ENCODE measurements at places on chromosomes 1 and 21.

GRCh38 chr1:168365719-168366479 is 85.2 kb downstream of the TBX19 start:
- no peak for DNase-seq

GRCh38 chr1:216705676-216706075 is 17.6 kb downstream of the ESRRG start:
- DNase-seq = no peak

GRCh38 chr1:218787826-218788225 is 385.9 kb upstream of the LYPLAL1 start:
- no peak for DNase-seq

DNA sequence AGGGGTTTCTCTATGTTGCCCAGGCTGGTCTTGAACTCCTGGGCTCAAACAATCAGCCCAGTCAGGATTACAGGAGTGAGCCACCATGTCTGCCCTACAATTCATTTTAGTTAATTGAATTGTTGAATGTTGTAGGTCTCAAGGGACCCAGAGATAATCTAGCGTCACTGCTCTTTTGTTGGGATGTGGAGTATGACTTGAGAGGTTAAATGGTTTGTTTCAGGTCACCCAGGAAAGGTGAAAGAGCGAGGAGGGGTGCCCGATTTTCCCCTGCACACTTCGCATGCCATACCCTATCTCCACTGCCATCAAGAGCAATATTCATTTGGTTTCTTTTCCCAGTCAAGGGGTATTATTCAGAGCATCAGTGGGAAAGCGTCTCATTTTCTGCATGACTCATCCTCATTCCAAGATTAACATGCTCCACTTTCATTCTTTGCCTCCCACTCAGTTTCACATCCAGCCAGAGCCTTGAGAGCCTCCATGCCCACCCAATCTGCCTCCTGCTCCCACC is 13.1 kb upstream of the SLC30A1 start:
- no peak for DNase-seq

GRCh38 chr21:31195334-31196015 is 148.6 kb downstream of the TIAM1 start:
- DNase-seq = no peak

DNA sequence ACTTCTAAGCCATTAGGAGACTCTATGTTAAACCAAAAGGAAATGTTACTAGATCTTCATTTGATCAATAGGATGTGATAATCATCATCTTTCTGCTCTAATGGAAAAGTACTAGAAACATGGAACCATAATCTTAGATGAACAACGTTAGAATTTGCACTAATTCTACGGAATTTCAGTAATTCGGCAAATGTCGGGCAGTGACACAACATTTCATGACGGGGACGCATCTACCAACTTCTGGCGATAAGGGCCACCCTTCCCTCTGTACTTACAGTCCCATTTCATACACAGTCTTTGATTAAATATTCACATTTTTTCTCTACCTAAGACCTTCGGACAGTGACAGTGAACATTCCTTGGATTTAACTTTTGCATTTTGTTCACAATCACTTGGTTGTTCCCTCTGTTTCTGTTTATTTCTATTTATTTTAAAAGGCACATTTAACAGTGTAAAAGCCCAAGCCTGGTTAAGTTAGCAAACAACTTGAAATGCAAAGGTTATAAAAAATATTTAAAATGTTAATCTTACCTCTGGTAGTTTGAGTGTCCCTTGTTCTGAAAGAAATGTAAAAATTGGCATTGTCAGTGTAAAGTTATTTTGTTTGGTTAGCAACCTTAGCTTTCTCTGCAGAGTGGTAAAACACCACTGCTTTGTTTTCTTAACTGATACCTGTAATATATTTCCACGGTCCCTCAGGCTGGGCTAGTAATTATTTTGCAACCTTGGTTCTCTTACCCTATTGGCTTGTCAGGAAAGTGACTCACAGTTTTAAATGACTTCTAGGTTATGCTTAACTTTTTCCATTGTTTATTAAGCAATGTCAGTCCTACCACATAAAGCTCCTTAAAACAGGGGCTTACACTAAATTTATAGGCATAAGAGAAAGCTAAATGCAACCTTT is 276.9 kb downstream of the VAV3 start:
- no peak for DNase-seq

DNA sequence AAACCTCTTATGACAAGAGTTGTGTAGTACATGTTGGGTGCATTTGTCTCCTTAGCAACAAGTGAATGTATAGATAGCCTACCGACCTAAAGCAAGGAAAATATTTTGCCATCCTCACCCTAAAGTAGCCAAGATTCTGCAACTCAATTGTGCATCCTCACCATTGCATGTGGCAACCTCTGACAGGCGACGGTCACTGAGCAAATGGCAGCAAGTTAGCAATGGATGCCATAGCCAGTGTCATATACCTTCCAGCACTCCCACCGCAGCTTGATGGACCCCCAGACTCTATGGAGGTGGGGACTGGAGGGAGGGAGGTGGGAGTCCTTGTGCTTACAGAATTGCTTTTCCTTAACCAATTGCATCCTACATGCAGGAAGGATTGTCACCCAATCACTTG is 17.0 kb downstream of the PROX1 start:
- DNase-seq = no peak

GRCh38 chr1:204288021-204288588 is 71.6 kb downstream of the PLEKHA6 start:
- DNase-seq = no peak

DNA sequence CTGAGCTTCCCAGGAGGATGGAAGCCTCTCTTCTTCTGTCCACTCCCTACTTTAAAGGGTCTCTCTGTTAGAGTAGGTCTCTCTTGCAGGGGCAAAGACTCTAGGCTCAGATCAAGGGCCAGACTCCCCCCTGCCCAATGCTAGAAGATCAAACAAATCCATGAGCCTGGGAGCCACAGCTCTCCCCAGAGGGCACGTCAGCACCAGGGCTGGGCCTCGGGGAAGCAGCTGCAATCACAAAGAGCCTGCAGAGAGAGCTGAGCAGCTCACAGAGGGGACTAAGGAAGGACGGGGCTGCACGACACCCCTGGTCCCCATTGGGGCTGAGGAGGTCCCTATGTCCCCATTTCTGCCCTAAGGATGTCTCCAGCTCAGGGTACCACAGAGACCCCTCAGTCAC is 3.9 kb downstream of the CNTN2 start:
- DNase-seq = no peak

DNA sequence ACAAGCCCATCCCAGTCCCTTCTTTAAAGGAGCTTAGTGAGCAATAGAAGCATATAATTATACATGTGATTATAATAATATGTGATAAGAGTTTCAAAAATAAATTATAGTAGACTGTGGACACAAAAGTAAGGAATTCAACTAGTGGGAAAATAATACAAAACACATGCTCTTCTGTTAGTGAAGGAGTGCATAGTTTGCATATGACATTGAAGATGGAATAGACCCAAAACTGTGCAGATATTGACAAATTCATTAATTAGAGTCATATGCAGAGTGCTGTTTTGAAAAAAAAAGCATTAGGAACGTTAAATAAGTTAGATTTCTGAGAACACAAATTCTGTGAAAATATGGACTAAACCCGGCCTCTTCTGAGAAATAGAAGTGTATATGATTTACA is 278.8 kb downstream of the ASTN1 start:
- no peak for DNase-seq

DNA sequence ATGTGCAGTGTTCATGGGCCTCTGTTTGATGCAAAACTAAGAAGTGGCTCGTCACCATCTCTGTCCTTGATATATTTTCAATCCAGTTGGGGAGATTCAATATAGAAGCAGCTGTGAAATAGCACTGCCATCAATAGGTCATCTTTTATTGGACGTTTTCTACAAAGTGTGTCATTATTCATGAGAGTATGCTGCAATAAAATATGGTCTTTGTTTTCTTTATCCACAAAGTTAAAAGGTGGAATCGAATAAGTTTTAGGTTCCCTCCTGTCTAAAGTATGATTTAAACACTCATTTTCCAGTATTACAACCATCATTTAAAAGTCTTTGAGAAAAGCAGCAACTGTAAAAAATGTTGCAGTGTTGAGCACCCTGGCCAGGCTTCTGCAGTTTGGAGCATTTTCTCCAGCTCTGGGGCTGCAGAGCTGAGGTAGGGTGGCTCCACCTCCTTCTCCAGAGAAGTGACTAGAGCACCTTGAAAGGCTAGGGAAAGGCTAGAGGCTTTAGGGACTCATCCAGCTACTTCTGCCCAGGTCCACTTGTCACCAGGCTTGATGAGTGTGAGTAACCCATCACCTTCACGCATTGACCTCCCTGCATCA is 56.5 kb upstream of the DNAH14 start:
- no peak for DNase-seq

DNA sequence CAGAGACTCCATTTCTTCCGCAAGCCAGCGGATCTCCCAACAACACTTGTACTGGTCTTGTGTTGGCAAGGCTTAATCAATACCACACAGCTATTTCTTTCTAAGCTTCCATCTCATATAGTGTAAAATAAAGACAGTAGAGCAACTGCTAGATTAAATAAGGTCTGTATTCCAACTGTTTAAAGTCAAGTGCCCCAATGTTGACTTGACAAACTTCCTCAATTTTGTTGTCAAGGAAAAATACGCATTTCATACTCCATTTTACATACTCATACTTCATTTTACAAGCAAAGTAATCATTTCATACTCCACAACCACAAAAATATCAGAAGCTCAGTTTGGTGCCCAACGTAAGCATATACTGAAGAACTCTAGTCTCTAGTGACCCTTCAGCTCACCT is 143.0 kb downstream of the RERE start:
- DNase-seq = no peak

GRCh38 chr21:42591170-42591869 is 62.1 kb upstream of the PDE9A start:
- no peak for DNase-seq

DNA sequence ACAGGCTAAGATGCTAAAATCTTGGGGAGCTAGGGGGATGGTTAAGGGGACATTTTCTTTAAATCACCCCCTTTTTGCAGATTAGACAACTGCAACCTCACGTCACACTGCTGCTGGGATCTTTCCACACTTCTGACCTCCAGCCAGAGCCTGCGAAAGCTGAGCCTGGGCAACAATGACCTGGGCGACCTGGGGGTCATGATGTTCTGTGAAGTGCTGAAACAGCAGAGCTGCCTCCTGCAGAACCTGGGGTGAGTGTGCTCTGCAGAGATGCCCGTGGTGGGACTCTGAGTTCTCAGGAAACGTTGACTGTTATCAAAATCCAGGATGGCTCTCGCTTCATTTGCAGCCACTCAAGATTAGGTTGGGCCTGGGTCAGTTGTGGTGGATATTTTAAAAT is 13.3 kb downstream of the OR2B11 start:
- DNase-seq = no peak

Data from cortex of kidney (tissue), 1 donor.